ENCODE measurements at places on chromosomes 1 and 21.
A peak's percentile ranks its signal among the peaks of the same experiment; 100 is the strongest.

- H3K4me1 ChIP-seq: peaks cover 14% of the 10 kb centered on the region
- peaks cover 8% of the 10 kb centered on the region for H3K36me3 ChIP-seq
- H3K27me3 ChIP-seq: no peaks in the 10 kb centered on the region
- no peak for DNase-seq
- no peak within 1 kb of the TSS for H3K27ac ChIP-seq
These were observed at the start of gene S100B for GRCh38 chr21:46604975-46605766. S100B (minus strand) TSS chr21:46605082; CDS start chr21:46602415, 2,667 bp downstream.

GRCh38 chr1:76038287-76039004, 36.1 kb upstream of the ST6GALNAC3 start:
- no peaks in the 10 kb centered on the region for H3K4me1 ChIP-seq
- no peak overlapping the region for H3K27ac ChIP-seq
- no peaks in the 10 kb centered on the region for H3K36me3 ChIP-seq
- DNase-seq: no peak

GRCh38 chr1:7186382-7187111, 401.3 kb downstream of the CAMTA1 start:
- H3K4me1 ChIP-seq: no peaks in the 10 kb centered on the region
- H3K4me3 ChIP-seq: no peak overlapping the region
- DNase-seq: no peak

GRCh38 chr21:41823906-41824305, 55.2 kb downstream of the PRDM15 start:
- H3K36me3 ChIP-seq: peaks cover 13% of the 10 kb centered on the region
- peak overlapping the region; percentile 71 for H3K27ac ChIP-seq
- no peaks in the 10 kb centered on the region for H3K27me3 ChIP-seq
- H3K4me3 ChIP-seq: no peak overlapping the region

DNA sequence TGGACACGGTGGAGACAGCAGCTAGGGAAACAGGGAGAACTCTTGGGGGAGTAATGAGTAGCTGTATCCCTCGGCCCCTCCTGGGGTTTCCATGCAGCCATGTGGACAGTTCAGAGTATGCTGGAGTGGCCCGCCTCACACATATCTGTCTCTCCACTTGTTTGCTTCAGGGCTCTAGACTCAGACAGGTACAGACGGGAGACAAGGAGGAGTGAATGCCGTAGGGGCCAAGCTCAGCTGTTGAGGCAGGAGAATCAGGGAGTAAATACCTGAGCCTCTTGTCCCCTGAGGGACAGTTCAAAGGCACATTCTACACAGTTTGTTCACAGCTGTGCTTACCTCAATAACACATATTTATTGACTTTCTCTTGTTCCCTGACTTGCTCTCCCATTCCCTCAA, 7.7 kb upstream of the PTGFRN start:
- H3K4me1 ChIP-seq: no peaks in the 10 kb centered on the region
- H3K36me3 ChIP-seq: no peaks in the 10 kb centered on the region
- no peak overlapping the region for H3K27ac ChIP-seq
- no peak for DNase-seq
- peaks cover 26% of the 10 kb centered on the region for H3K27me3 ChIP-seq

DNA sequence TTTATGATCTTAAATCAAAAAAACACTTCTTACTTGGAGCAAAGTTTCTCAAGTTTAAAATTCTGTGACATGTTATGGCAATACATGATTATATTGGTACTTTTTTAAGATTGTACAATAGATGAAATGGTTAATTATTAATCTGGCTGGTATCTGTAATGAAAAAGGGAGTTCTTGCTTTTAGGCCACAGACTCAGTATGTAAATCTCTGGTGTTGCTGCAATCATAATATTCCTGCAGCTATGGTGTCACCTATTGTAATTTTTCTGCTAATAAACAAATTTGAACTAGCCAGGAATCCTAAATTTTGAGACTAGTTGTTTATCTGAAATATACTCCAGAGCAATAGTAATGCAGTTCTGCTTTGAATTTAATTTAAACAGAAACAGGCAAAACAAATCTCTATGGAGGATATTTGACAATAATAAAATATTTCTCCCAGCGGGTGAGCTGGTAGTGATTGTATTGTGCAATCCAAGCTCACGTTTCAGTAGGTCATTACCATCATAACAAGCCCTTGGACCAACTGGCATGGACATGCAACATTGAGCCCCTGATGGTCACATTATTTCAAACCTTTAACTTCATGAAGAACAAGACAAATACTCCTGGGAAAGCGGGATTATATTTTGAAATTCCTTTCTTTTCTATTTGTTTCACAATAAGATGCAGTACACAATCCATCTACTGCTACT, 77.2 kb upstream of the USH2A start:
- no peak overlapping the region for H3K27ac ChIP-seq
- no peak overlapping the region for H3K4me3 ChIP-seq
- H3K36me3 ChIP-seq: no peaks in the 10 kb centered on the region
- H3K4me1 ChIP-seq: no peaks in the 10 kb centered on the region
- no peak for DNase-seq
- no peaks in the 10 kb centered on the region for H3K27me3 ChIP-seq
